ENCODE measurements at places on chromosomes 5 and 9.

DNA sequence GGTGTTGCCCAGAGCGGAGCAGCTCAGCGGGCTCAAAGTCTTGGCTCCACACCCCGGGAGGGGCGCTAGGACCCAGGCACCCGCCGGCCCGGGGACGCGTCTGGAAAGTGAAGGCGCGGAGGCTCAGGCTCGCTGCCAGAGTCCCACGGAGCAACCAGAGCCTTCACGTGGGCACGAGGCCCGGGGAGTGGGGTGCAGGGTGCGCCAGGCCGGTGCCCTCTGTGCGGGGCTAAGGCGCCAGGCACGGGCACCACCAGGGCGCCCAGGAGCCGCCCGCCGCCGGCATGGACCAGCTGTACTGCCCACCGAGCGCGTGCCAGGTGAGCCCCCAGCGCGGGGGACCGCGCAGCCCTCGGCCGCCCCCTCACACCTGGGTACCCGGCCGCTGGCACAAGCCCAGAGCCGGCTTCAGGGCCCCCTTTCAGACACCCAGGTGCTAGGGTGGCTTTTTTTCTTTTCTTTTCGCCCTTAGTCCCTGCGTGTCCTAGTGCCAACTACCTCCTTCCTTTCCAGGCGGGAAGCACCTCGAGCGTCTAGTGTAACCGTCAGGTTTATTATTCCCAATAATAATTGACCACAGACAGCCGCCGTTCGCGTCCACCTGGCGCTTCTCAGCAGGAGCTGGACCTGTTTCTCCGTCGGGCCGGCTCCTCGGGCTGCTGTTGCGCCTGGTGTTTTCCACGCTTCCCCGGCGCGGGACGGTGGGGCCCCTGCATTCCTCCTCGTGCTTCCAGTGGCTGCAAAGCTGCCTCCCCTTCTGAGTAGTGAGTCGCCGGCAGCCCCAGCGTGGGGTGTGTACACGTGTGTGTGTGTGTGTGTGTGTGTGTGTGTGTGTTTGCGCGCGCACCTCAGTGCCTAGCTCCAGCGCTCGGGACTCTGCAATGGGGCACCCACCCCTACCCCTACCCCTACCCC, 30.1 kb upstream of the PDE8B start:
- DNase-seq, result no peak

GRCh38 chr5:159274676-159275075, 11.6 kb downstream of the UBLCP1 start:
- no peak for DNase-seq

- no peak for DNase-seq
Measured at GRCh38 chr9:89449261-89449671, 48.6 kb downstream of the SEMA4D start.

- no peak for DNase-seq
Measured at GRCh38 chr5:151148583-151148982, 9.0 kb downstream of the ANXA6 start.

DNA sequence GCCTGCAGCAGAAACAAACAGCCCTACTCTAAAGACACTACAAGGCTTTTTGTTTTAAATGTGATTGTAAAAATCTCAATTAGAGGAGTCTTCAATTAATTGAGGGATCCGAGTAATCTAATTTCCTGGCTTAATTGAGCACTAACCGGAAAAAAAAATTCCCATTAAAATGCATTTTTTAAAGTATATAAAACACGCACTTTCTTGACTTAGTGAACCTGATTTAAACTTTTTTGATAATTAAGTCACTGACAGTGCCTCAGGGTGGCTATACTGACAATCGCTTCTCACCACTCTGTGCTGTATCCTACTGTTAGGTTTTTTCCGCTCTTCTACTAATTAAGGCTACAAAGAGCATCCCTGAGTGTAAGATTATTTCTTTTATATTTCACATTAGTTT, 44.4 kb downstream of the DIRAS2 start:
- DNase-seq, result no peak

Measured in stimulated activated naive CD4-positive, alpha-beta T cell treated with Interleukin-2 at 50 U/mL for 16 hours (primary cell).